ENCODE measurements at places on chromosomes 6 and 20.

GRCh38 chr20:57683287-57683686 is 26.5 kb downstream of the PMEPA1 start:
- DNase-seq: no peak

DNA sequence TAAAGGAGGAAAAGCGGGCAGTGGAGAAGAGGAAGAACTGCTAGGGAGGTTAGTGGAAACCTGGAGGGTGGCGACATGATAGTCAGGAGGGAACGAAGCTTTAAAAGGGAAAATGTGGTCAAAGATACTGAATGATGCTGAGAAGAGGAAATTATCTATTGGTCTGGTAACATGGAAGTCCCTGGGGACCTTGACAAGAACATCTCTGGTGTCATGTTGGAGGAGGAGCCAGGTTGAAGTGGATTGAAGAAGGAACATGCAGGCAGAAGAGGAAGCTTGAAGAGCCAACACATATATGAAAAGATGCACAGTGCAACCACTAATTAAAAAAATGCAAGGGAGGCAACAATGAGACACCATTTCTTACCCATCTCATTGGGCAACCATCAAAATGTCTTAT is 251.9 kb upstream of the RNF24 start:
- no peak for DNase-seq

- DNase-seq: no peak
Measured at GRCh38 chr6:14440940-14441781, 323.6 kb downstream of the CD83 start.

- DNase-seq: no peak
Measured at GRCh38 chr6:98107801-98108200, 726.6 kb upstream of the POU3F2 start.

DNA sequence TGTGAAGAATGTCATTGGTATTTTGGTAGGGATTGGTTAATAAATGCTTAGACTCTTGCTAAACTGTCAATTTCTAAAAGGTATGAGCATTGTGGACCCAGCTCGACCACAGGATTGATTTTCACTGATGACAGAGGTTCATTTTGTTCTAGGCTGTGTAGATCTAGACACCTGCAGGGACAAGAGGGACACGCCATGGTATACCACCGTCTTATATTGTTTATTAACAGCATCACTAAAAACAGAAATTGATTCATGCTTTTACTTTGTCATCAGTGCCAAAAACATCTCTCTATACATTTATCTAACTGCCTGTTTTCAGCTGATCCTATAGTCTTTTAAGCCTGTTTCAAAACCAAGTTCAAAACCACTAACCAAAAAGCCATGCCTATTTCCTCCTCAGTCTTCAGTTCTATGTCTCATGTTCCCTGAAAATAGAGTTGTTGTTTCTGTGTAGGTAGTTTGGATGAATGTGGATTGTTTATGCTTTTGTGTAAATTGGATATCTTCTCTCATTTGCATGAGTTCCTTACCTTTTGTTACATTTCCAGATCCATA is 109.8 kb downstream of the JAG1 start:
- no peak for DNase-seq

DNA sequence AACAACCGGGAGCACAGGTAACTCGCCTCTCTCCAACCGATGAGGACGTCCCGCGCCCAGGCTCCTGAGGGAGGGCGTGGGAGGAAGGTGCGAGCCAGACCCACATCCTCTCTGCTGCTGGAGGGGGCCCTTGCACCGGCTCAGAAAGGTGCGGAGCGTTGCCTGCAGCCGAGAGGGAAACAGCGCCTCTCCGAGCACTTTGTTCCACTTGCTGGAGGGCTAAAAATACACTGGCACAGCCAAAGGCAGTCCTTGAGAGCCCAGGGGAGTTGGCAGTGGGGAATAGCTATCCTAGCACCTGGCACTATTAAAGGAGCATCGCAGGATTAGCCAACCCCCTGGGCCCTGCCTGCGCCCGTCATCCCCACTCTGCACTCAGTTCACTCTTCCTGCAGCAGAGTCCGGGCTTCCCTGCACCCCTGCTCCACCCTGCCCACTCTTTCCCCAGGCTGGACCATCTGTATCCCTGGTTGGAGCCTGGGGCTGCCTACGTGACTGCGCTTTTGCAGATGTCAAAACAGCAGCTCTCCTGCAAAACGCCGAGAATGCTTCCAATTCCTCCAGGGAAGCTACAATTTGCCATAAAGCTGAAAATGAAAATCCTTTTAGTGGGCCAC is 108.9 kb downstream of the SNX5 start:
- no peak for DNase-seq

DNA sequence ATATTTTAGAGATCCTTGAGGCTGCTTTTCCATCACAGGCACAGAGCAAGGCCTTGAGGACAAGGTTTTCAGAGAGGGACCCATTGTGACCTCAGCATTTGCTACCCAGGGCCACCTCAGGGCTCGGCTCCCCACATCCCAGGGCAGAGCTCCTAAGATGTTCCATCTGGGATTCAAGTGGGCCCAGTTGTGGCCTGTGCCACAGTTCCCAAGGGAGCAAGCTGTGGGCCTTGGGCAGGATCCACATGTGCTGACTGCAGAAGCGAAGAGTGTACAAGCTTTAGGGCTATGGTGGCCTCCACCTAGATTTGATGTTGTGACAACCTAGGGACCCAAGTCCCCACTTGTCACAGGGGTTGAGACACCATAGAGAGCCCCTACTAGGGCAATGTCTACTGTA is 608.1 kb downstream of the HACE1 start:
- no peak for DNase-seq

DNA sequence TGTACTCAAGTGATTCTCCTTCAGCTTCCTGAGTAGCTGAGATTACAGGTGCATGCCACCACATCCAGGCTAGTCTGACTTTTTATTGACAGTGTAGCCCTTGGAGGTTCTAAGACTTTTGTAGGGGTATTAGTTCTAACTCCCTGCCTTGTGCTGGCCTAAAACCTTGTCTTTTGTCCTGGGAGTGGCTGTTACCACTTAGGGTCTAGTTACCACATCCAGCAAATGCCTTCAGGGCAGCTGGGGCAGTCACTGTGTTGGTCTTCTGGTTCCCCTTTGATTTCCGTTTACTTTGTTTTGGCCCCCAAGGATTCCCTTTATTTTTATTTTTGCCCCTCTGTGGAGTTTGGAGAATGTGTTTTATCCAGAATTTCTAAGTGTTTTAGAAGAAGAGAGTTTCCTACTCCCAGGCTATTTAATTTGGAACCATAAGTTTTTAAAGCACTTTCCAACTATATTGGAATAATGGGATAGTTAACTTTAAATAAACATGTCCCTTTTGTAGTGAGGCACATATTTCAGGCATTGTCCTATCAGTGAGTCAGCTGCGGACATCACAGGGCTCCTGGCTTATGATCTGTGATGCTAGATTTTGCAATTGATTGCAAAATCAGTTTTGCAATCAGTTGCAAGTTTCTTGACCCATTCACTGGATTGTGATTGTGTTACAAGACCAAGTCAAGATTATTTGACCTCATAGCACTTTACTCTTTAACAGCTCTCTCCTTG is 25.0 kb downstream of the IL22RA2 start:
- DNase-seq: no peak

DNA sequence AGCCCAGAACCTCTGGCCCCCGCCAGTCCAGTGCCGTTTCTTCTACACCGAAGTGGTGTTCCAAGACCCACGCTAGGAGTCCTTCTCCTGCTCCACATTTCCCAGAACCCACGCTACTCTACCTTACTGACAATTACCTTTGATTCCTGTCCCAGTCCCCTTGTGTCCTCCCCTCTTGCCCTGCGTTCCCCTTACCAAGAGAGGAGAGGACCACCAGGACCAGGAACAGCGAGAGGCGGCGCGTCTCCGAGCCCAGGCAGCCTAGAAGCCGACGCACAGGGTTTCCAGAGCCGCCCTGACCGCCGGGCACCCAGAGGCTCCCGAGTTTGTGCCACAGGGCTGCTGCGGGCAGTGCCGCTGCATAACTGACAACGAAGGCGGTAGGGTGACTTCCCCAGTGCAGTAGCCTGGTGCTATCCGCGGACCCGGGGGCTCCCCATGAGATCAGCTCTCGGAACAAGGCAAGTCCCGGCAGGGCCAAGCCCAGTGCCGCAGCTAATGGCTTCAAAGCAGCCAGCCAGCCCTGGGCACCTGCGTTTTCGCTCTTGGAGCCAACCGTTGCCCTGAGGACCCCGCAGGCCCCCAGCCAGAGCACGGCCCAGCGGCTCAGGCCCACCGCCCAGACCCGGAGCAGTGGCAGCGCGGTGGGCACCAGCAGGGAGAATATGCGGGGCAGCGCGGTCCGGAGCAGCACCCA is 512 bp downstream of the TAP1 start:
- peak; percentile 66 for DNase-seq

DNA sequence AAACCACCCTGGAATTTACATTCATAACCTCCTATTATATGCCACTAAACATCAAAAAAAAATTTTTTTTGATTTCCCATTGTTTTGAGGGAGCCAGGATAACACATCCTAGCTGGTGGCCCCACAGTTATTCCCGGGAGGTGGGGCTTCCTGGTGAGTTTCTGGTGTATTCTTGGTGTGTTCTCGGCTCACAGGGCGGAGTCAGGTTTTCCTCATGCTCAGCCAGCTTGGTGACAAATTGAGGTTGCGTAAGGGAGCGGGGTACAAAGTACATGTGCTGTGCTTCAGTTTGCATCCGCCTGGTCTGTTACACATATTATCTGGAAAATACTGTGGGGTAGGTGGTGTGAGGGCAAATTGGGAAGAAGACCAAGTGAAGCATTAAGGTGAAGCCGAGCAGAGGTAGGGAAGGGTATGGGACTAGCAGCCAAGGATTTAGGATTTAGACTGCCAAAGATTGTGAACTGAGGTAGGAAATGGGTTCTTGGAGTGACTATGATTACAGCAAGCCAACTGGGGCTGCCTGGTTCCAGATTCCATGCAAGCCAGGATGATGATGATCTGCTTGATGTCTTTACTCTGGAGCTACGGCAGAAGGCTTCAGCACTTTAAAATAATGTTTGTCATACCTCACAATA is 46.2 kb upstream of the EEF1A1 start:
- DNase-seq: no peak
